ENCODE measurements at places on chromosomes 12 and 14.

GRCh38 chr14:52360831-52361230 lies 46.7 kb downstream of the PTGER2 start:
- DNase-seq: no peak

- DNase-seq: no peak
Measured at GRCh38 chr12:55925870-55926737, 1.6 kb downstream of the PYM1 start.

GRCh38 chr12:59874781-59875180 lies 279.0 kb downstream of the SLC16A7 start:
- no peak for DNase-seq

- DNase-seq: peak; percentile 69
Measured at GRCh38 chr12:85445060-85445938, 165.3 kb downstream of the ALX1 start.

GRCh38 chr14:87231336-87232026 lies 761.5 kb downstream of the GALC start:
- DNase-seq: peak; percentile 42

DNA sequence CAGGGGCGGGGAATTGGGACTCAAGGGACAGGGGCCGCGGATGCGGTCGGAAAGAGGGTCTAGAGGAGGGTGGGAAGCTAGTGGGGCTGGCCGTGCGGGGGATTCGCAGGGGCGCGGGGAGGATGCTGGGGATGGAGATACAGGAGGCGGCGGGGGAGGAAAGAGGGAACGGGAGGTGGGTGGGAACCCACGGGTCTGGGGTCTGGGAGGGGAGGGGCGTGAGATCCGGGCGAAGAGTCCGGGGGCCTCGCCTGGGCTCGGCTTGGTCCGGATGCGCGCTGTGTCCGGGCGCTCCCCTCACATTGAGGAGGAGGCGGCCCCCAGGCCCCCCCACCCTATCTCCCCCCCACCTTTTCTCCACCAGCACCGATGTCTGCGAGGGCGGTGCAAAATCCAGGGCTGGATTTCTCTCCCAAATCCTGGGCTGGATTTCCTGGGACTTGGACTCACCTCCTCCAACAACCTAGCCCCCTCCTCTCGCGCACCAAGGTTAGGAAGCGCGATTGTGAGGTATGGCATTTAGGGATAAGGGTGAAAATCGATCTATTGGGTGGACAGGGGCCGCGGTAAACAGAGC lies at the start of gene AGAP2:
Gene AGAP2, minus strand, starts transcription at position 82 of the 577 bp plus-strand sequence. CDS start 496 bp downstream, outside the sequence.
- no peak for DNase-seq

DNA sequence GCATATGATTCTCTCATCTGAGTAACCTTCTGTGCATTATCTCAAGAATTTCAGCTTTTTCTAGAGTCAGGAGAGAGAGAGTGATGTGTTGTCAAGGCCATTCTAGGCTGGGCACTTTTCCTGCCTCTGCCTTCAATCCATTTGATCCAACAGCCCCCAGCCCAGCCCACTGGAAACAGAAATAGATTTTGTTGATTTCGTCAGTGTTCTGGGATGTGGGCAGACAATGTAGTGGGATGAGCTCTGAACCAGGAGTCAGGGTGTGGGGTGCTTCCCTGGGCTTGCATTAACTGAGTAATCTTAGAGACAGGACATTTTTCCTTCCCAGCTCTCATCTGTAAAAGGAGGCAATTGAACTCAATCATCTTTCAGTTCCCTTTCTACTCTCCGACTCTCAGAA lies 42.5 kb upstream of the RPH3A start:
- DNase-seq: no peak

DNA sequence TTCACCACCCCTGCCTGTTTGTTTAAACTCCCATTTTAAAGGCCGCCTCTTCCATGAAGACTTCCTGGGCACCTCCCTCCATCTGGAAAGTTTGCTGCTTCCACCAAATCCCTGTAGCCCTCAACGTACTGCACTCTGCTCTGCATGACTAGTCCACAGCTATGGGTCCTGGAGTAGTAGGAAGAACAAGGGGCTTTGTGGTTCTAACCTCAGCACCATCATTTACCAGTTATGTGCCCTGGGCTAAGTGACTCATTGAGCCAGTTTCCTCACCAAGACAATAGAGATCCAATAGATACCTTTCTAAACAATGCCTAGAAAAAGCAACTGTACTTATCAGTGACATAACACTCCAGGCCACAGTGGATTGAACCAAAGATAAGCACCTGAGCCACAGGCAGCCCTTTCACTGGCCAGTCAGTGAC lies 8.5 kb upstream of the LTBP2 start:
- DNase-seq: peak; percentile 95

DNA sequence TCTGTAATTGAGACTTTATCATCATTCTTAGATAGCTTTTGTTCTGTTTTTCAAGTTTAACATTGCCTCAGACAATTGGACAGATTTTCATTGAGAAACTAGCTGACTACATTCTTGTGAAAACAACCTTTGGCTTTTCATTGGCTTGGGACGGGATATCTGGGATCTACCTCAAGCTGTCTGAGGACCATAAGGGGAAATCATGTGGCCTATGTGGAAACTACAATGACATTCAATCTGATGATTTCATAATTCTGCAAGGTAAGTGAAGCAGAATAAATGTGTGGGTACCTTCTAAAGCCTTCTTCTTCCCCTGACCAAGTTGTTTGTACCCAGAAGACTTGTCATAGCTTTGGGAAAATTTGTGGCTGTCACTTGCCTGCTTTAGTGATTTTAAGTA lies 133.5 kb downstream of the OTOGL start:
- no peak for DNase-seq

GRCh38 chr12:31120392-31121008 lies 46.8 kb downstream of the DDX11 start:
- DNase-seq: no peak

DNA sequence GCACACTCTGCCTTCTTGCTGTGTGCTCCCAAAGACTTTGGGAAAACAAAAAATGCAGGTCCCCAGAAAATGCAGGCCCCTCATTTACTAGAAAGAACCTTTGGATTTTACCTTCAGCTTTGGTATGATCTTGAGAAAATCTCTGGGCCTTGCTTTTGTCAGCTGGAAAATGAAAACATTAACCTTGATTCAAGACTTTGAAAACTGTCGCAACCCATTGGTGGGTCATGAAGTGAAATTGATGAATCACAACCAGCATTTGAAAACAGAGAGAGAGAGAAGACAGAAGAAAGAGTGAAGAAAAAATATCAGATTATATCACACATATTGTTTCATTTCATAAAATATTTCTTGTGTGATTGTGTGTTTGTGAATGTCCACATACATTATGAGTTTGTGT lies 322.5 kb downstream of the ZFP36L1 start:
- DNase-seq: no peak

- no peak for DNase-seq
Measured at GRCh38 chr12:121397521-121397920, 2.4 kb upstream of the RNF34 start.

DNA sequence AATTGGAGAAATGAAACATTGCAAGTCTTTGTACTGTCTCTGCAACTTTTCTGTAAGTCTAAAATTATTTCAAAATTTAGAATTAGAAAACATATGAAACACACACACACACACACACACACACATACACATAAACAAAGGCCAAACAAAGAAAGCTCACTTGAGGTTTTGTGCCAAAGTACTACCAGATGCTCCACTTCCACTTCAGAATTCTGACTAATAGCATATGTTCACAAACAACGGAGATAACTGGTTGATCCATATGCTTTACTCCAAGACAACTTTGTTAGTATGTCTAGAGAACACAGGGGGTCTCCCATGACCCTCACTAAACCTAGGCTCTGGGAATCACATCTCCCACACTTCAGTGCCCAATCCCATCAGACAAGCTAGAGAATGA lies 133.8 kb upstream of the CLEC14A start:
- DNase-seq: no peak

DNA sequence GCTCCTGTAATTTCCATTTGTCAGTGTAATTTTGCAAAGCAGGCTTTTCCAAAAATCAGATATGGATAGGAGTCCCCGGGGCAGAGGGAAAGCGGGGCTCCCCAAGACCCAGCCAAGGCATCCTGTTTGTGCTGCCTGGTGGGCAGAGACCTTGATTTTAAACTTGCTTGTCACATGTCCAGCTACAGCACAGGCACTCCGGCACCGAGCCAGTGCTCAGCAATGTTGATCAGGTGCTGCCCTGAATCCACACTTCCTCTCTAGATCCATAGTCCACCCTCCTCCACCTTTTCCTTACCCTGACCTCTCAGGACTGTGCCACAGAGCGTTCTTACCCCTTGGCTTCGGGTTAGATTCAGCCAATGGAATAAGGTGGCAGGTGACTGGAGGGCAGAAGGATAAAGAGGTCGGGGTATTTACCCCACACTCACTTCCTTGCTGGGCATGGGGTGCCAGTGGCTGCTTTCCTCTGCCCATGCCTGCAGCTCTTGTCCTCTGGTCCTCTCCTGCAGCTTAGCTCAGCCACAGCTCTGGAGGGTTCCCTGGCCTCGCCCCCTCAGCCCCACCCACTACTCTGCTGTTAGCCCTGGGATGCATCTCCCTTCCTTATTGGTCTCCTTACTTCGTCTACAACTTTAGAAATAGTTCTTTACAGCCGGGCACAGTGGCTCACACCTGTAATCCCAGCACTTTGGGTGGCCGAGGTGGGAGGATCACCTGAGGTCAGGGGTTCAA lies 80.1 kb downstream of the IRF2BPL start:
- DNase-seq: peak; percentile 54

GRCh38 chr14:104322531-104323366 lies 184.4 kb downstream of the KIF26A start:
- no peak for DNase-seq

DNA sequence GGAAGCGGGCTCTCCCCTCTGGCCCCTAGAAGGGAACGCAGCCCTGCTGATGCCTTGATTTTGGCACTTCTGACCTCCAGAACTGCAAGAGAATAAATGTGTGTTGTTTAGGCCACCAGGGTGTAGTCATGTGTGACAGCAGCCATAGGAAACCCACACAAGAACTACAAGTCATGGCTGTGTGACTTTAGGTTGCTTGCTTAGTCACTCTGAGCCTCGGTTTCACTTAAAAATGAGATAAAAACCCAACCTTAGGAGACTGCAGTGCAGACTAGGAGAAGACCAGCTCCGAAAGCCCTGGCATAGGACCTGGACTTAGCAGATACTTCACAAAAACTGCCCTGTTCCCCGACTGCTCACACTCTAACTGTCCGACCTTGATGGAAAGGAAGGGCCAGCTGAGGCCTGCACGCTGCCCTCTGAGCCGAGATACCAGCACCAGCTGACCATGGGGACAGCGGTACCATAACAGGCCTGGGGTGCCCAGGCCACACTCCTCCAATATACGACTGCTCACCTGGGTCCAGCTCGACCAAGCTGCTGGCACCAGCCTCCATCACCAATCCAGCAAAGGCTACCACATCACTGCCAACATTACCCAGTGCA lies 53.5 kb downstream of the CCDC85C start:
- no peak for DNase-seq

GRCh38 chr12:2686280-2686646 lies 108.5 kb upstream of the FKBP4 start:
- DNase-seq: no peak

DNA sequence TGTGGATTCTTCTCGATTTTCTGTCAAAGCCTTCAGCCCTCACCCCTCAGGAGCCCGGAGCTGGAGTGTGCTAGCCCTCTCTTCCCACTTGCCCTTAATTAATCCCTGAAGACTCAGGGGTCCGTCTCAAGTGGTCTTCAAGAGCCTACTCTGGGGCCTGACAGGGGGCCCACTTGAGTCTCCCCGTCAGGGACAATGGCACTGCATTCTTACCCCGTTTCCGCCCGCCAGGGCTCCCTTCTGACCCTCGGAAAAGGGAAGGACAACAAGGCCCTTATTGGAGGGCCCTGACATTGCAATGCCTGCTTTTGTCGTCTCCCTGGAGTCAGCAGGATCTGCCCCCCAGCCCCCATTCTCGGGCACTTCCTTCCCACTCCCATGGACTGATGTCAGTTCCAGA lies 34.4 kb downstream of the TBX3 start:
- DNase-seq: no peak

GRCh38 chr12:65891987-65892481 lies 67.8 kb downstream of the HMGA2 start:
- peak; percentile 99 for DNase-seq

DNA sequence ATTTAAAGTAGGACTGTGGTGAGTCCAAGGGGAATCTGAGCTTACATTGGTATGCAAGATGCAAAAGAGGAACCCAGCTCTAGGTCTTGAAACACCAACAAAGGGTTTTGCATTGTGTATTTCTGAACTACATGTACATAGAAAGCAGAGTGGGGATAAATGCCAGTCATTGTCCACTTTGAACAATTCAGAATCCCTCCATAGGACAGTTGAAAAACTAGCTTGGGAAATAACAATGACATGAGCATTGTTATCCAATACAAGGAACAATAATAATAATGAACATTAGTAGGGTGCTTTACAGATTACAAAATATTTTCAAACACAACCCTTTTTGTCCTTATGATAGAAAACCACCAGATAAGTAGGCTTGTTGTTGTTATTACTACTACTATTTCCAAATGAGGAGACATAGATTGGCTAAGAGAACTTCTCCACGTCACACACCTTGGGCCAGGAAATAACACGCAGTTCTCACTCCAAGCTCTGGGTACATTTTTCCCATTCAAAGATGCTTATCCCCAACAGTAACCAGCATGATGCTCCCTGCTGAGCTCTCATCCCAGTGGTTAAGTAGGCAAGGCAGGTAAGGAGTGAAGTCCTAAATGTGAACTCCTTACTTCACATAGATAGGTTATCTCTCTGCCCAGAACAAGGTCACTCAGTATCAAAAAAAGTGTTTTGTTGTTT lies 51.7 kb upstream of the RASSF8 start:
- no peak for DNase-seq

GRCh38 chr14:71628433-71628832 lies 303.8 kb upstream of the RGS6 start:
- DNase-seq: no peak

Data from Caki2 (cell line).